Breast epithelium (tissue), 4 donors: ENCODE measurements at places on chromosomes 4 and X. TPM values are rescaled to one million over a fixed set of nuclear protein-coding genes. Genes with fewer than 3 reads are reported as not detected.

DNA sequence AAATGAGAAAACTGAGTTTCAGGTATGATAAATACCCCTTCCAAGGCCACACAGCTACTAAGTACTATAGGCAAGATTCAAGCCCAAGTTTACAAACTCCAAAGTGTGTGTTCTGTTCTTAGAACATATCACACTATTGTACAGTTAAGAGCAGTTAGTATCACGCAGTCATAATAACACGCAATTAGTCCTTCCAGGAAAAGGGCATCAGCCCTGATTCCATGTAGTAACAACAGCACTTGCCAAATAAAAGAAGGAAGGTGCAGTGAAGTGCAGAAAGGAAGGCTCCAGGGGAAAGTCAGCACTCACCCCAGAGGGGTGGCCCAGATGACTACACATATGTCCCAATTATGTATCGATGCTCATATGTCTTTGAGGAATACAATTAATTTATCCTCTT lies 4.4 kb downstream of the TASL start:
- no peak for DNase-seq

Gene UGT2B15
- not detected for total RNA-seq

DNA sequence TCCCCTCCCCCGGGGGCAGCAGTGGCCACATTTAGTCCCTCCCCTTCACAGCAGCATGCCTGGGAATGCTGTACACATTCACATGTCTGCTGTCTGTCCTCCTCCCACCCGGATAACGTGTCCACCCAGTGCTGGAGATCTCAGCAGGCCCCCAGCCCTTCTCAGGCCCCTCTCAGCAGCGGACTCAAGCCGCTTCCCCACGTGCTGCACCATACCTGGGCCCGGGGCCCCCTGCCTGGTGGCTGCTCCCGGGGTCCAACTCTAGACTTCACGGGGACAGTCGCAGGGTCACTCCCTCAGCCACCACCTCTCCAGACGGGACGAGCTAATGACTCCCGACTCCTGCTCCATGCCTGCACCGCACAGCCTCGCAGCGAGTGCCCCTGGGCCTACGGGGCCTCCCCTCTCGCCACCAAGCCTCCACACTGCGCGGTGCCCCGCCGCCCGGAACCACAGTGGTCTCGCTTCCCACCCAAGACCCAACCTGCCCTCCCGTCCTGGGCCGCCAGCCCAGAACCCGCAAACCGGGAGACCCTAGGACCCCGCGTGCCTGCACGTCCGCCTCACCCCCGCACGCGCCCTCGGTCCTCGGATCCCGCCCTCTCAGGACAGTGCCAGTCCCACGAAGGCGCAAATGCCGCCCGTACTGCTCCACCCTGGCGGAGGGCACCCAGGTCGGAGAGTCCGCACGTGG lies 1.3 kb upstream of the PCGF3 start:
- no peak for DNase-seq

Gene F9
- not detected for total RNA-seq

DNA sequence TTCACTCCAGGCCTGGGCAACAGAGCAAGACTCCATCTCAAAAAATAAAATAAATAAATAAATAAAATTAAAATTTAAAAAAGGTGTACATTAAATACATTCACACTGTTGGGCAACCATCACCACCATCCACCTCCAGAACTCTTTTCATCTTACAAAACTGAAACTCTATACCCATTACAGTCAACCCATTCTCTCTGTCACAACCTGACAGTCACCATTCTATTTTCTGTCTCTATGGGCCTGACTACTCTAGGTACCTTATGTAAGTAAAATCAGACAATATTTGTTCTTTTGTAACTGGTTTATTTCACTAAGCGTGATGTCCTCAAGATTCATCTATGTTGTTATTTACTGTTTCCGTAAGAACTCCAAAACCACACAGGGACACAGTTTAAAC lies 59.6 kb downstream of the FRYL start:
- no peak for DNase-seq

DNA sequence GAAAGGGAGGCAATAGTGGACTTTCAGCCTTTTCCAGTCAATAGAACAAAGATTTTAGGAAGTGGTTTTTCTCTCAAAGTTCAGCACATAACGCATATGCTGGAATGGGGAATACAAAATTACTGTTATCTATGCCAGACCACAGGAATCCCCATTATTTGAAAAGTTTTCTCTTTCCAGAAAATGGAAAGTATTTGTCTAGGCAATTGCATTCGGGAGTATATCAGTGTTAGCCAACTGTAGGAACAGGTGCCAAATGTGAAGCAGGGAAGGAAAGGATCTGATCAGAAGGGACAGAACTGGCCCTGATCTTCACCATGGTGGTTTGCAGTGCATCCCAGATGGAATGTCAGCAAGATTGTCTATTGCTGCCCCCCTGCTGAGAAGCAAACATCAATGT lies 213.6 kb downstream of the CPE start:
- no peak for DNase-seq

- DNase-seq, result no peak
Observed at GRCh38 chrX:28787206-28787605, 200.0 kb downstream of the IL1RAPL1 start.

Gene SLC38A5
- total RNA-seq, result 0.96 TPM

GRCh38 chr4:3767570-3768288 lies 1.5 kb downstream of the ADRA2C start:
- no peak for DNase-seq

DNA sequence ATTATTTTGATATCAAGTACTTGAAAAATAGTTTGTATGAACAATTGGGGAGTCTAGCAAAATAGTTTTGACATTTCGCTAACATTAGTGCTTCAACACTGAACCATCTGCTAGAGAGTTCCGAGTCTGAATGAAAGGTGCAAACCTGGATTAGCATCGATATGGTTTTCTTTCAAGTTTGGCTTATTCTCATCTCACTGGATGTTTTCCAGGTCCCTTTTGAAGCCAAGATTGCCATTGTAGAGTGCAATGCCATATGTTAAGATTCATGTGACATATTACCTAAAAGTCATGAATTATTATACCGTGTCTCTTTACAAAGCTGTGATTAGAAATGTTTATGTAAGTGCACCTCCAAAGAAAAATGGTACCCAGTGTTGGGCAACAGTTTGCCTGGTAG lies 36.8 kb upstream of the NAA11 start:
- no peak for DNase-seq

Gene MAP7D3
- total RNA-seq, result 48.5 TPM

Gene TSPAN7
- total RNA-seq, result 26.9 TPM

Gene RASL11B
- 3.1 TPM for total RNA-seq

- no peak for DNase-seq
Observed at GRCh38 chr4:41442810-41443209, 95.1 kb upstream of the LIMCH1 start.

- no peak for DNase-seq
Observed at GRCh38 chr4:186204103-186204559, 12.8 kb downstream of the CYP4V2 start.

DNA sequence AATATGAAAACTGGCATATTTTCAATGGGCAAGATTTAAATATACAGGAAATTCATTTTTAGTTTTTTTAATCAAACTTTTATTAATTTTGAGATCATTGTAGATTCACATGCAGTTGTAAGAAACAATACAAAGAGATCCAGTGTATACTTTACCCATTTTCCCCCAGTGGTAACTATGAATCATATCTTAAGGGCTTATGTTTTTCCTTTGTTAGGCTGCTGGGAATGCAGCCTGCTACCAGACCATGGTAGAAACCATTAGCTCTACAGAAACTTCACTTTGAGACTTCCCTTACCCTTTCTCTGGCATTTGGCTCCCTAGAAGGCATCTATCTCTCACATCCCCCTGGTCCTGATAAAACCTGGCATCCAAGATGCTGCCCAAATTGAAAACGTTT lies 147.6 kb upstream of the EOLA2 start:
- DNase-seq, result no peak

Gene HPGDS
- 7.5 TPM for total RNA-seq

DNA sequence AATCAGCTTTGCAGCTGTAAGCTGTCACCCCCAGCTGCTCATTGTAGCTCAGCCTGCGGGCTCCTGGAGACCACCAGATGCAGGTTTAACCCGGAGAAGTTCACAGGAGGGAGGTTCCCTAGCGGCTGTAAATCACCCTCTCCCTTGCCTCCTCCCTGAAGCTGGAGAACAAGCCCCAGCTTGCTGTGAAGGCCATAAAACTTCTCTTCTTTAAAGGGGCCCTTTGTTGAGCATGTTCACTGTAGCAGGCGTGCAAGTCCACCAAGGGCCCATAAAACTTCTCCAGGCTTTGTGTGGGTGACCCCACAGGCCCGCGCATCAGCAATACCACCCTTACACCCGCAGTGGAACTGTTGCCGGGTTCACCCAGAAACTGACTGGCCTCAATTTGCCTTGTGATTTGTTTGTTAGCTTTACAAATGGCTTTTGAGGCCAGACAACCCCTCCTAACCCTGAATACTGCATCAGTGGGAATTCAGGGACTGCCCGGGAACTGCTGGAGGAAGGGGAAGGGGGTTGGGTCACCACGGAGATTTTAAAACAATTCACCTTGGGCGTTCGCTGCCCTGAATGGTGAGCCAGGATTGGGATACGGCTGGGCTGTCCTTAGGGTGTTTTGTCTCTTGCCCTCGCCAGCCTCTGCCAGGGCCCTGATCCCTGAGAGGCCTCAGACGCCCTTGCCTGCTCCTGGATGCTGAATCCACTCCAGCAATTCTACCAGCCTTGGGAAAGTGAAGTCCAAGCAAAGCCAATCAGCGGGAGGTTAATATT lies 49.5 kb upstream of the ATP6AP2 start:
- no peak for DNase-seq

GRCh38 chrX:17547658-17548057 lies 172.7 kb downstream of the NHS start:
- no peak for DNase-seq

DNA sequence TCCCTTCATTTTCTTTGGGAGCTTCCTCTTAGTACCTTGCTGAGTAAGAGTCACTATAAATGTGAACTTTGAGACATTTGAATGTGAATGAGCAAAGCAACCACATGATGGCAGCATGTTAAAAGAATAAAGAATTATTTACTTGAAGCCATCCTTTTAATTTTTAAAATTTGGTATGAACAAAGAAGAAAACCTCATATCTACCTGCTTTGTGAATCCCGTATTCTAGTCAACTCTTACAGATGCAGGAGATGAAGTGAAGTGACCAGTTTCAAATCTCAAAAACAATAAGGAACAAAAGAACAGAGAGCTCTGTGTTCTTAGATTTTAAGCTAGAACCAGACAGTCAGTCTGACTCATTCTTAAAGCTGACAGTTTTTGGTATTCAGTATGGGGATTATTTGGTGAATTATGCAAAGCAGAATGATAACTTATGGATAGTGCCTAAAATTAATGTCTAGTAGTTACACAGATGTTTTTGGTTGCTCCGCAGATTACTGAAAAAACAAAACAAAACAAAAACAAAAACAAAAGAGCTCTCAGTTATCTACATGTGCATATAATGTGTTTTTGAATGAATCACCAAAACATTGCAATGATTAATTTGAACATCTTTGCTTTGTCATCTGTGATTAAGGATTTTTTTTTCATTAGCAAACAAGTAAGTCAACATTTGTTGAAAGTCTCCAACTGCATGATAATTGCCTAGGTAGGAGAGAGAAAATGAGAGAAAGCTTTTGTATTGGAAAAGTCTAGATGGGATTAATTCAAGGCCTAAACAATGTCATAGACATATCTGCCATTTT lies 48.2 kb upstream of the H2AZ1 start:
- DNase-seq, result no peak

- no peak for DNase-seq
Observed at GRCh38 chr4:10089346-10089745, 27.3 kb downstream of the WDR1 start.

Gene GALNTL6
- 0.98 TPM for total RNA-seq

- DNase-seq, result no peak
Observed at GRCh38 chrX:14083783-14084182, 54.1 kb upstream of the GEMIN8 start.

GRCh38 chrX:118988911-118989310 lies 14.5 kb downstream of the LONRF3 start:
- DNase-seq, result no peak

DNA sequence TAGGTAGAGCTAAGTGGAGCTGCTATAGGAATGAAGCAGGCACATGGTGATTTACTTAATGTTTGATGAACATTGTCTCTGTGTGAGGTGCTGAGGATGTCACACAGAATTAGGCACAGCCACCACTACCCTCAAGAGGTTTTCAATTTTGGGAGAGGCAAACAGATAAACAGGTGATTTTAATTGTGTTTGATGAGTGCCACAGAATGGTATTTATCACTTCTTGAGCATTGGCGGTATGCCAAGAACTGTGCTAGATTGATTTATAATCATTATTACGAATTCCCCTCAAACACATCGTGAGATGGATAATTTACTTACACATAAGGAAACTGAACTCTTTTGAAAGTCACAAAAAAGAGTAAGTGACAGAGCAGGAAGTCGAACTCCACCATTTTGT lies 74.8 kb downstream of the FREM3 start:
- DNase-seq, result no peak

GRCh38 chr4:150181536-150181935 lies 103.3 kb downstream of the DCLK2 start:
- DNase-seq, result no peak
